HCT116 (cell line): ENCODE measurements at places on chromosomes 11 and 22.
A peak's percentile ranks its signal among the peaks of the same experiment; 100 is the strongest.

DNA sequence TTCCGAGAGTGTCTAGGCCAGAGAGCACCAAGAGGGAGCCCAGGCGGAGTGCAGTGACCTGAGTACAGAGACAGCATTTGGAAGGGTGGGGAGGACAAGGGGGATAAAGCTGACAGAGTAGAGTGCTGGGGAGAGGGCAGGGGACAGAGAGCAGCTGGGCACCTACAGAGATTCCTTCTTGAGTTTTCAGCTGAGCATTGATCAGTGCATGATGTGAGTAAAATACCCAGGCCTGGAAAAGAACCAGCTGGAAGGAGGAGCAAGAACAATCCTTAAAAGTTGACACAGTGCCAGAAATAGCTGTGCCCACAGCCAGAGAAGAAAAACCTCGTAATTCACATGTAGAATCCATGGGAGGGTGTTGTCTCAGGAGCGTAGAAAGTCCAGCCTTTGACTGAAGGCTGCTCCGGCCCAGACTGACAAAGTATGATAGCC is 33.9 kb upstream of the PANX2 start:
- H3K36me3 ChIP-seq = no peaks in the 10 kb centered on the region
- no peak overlapping the region for H3K4me3 ChIP-seq
- no peak overlapping the region for H3K27ac ChIP-seq
- DNase-seq = no peak

- H3K27me3 ChIP-seq = no peaks in the 10 kb centered on the region
- H3K4me1 ChIP-seq = no peaks in the 10 kb centered on the region
- H3K27ac ChIP-seq = no peak overlapping the region
- H3K4me3 ChIP-seq = no peak overlapping the region
- no peak for DNase-seq
Observed at GRCh38 chr11:127825183-127825582, 762.2 kb downstream of the ETS1 start.

DNA sequence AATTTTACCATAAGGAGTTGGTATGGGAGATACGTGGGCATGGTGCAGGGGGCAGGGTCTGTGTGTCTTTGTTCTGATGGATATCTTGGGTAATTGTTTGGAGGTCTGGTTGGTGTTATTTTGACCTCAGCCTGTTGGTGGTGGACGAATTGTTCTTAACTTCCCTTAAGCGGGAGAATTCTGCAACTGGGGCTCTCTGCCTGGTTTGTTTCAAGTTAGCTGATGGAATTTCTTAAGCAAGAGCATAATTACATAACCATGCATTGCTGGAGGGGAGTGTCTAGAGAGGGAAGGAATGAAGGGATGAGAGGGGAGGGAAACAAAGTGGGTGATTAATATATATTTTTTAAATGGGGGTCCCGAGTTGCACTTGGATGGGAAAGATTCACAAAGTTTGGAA is 908.5 kb upstream of the RAG2 start:
- H3K27ac ChIP-seq = no peak overlapping the region
- no peak overlapping the region for H3K4me3 ChIP-seq
- no peaks in the 10 kb centered on the region for H3K4me1 ChIP-seq
- H3K27me3 ChIP-seq = no peaks in the 10 kb centered on the region
- no peak for DNase-seq

- no peaks in the 10 kb centered on the region for H3K27me3 ChIP-seq
- no peak overlapping the region for H3K27ac ChIP-seq
Observed at GRCh38 chr22:19543970-19544708, 19.9 kb upstream of the CLDN5 start.

DNA sequence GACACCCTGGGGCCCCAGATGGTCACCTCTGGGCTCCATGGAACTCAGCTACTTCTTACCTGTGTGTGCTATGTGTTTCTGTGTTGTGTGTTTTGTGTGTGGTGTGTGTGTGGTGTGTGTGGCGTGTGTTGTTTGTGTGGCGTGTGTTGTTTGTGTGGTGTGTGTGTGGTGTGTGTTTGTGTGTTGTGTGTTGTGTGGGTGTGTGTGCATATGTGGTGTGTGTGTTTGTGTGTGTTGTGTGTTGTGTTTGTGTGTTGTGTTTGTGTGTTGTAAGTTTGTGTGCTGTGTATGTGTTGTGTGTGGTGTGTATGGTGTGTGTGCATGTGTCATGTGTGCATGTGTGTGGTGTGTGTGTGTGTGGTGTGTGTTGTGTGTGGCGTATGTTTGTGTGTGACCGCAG is 3.8 kb upstream of the WNT7B start:
- H3K36me3 ChIP-seq = no peaks in the 10 kb centered on the region
- no peak for DNase-seq
- H3K27ac ChIP-seq = no peak overlapping the region
- no peak overlapping the region for H3K4me3 ChIP-seq
- no peaks in the 10 kb centered on the region for H3K27me3 ChIP-seq

DNA sequence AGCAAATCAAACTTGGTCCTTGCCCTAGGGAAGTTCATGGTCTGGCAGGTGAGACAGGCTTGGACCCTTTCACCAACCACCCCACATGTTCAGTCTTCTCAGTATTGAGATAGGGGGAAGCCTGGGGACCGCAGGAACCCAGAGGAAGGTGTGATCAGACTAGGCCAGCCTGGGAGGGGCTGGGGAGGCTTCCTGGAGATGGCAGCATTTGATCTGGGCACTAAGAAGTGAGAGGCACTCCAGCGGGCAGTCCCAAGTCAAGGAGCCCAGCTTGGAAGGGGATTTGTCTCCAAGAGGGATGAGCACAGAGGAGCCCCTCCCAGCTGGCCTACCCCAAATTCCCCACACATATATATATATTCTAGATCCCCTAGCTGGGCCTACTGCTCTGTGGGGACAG is 5.4 kb downstream of the LRRC32 start:
- no peak overlapping the region for H3K27ac ChIP-seq
- H3K4me3 ChIP-seq = no peak overlapping the region
- no peaks in the 10 kb centered on the region for H3K36me3 ChIP-seq
- peaks cover 4% of the 10 kb centered on the region for H3K4me1 ChIP-seq
- no peak for DNase-seq

DNA sequence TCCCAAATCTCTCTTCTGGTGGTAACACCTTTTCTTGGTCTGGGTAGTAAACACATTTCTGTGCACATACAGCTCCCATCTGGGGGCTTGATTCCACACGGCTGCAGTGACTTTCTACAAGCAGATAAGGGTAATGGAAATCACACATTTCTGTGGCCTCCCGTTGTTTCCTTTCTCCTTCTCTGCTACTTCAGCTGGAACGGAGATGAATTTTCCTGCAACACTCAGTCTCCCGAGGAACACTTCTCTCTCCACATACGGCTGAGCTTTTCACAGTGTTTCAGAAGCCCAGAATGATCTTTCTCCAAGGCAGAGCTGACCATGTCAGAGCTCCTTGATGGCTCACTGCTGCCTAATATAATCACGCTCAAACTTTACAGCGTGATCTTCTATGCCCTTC is 364.3 kb upstream of the NARS2 start:
- H3K4me3 ChIP-seq = no peak overlapping the region
- no peaks in the 10 kb centered on the region for H3K4me1 ChIP-seq
- no peak for DNase-seq
- H3K27ac ChIP-seq = no peak overlapping the region

- no peaks in the 10 kb centered on the region for H3K27me3 ChIP-seq
- DNase-seq = no peak
- no peak overlapping the region for H3K27ac ChIP-seq
- H3K4me1 ChIP-seq = no peaks in the 10 kb centered on the region; the same call in 1 of the 2 replicates
- no peaks in the 10 kb centered on the region for H3K36me3 ChIP-seq
- H3K4me3 ChIP-seq = no peak overlapping the region
Observed at GRCh38 chr11:16814410-16815046, 76.1 kb downstream of the C11orf58 start.

GRCh38 chr11:121109471-121109870 is 8.4 kb downstream of the TECTA start:
- H3K4me1 ChIP-seq = 0 out of 2 replicates have a peak, but pooled peaks cover 3% of the 10 kb centered on the region
- DNase-seq = no peak
- no peaks in the 10 kb centered on the region for H3K36me3 ChIP-seq
- peaks cover 8% of the 10 kb centered on the region; the same call in 1 of the 2 replicates for H3K27me3 ChIP-seq

- no peak overlapping the region for H3K27ac ChIP-seq
- no peaks in the 10 kb centered on the region for H3K36me3 ChIP-seq
- no peak overlapping the region for H3K4me3 ChIP-seq
- no peaks in the 10 kb centered on the region for H3K27me3 ChIP-seq
- H3K4me1 ChIP-seq = peaks cover 21% of the 10 kb centered on the region
- no peak for DNase-seq
Observed at GRCh38 chr11:109936661-109937180, 156.5 kb upstream of the ZC3H12C start.

- no peak overlapping the region for H3K4me3 ChIP-seq
- no peak overlapping the region for H3K27ac ChIP-seq
- no peaks in the 10 kb centered on the region for H3K4me1 ChIP-seq
- H3K27me3 ChIP-seq = no peaks in the 10 kb centered on the region
Observed at GRCh38 chr11:127493330-127494022, 492.9 kb upstream of the KIRREL3 start.

GRCh38 chr11:105388006-105388405 is 221.9 kb upstream of the GRIA4 start:
- no peak for DNase-seq
- no peaks in the 10 kb centered on the region for H3K27me3 ChIP-seq
- no peak overlapping the region for H3K4me3 ChIP-seq
- no peaks in the 10 kb centered on the region for H3K36me3 ChIP-seq

DNA sequence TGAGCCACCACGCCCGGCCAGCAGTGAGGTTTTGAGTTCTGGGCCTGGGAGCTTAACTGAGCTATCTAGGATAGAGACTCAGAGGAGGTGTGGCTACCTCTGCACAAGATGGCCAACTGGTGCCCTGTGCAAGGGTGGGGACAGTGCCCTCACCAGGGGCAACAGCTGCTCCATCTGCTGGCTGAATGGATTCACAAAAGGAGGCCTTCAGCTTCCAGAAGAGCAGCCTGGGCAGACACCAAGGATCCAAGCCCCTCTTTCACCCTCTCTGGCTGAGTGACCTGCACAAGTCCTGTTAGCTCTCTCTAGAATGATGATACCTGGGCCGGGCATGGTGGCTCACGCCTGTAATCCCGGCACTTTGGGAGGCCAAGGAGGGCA is 33.5 kb upstream of the BAIAP2L2 start:
- H3K4me1 ChIP-seq = peaks cover 35% of the 10 kb centered on the region
- DNase-seq = peak; percentile 35
- H3K27me3 ChIP-seq = no peaks in the 10 kb centered on the region

DNA sequence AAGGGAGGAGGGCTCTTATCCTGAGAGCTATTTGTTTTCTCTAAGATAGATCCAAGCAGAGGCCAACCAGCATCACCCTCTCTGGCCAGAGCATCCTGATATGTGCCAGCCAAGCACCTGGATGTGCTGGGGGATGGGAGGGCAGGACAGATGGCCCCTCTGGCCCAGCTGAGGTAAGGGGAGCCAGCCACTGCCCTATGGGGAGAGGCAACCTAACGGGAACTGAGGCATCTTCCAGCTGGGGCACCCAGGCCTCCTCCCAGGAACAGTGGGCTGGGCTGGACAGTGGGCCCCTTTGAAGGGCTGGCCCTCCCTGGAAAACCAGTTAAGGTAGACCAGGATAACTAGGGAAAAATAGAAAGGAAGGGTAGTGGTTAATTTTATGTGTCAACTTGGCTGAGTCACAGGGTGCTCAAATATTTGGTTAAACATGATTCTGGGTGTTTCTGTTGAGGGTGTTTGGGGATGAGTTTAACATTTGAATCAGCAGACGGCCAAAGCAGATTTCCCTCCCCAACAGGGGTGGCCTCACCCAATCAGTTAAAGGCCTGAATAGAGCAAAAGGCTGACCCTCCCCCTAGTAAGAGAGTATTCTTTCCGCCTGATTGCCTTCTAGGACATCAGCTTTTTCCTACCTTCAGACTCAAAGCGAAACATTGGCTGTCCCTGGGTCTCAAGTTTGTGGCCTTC is 595.1 kb downstream of the BUD13 start:
- H3K4me1 ChIP-seq = no peaks in the 10 kb centered on the region
- peaks cover 7% of the 10 kb centered on the region; the same call in 1 of the 2 replicates for H3K27me3 ChIP-seq
- no peak overlapping the region for H3K4me3 ChIP-seq
- DNase-seq = no peak
- no peaks in the 10 kb centered on the region for H3K36me3 ChIP-seq
- H3K27ac ChIP-seq = no peak overlapping the region

DNA sequence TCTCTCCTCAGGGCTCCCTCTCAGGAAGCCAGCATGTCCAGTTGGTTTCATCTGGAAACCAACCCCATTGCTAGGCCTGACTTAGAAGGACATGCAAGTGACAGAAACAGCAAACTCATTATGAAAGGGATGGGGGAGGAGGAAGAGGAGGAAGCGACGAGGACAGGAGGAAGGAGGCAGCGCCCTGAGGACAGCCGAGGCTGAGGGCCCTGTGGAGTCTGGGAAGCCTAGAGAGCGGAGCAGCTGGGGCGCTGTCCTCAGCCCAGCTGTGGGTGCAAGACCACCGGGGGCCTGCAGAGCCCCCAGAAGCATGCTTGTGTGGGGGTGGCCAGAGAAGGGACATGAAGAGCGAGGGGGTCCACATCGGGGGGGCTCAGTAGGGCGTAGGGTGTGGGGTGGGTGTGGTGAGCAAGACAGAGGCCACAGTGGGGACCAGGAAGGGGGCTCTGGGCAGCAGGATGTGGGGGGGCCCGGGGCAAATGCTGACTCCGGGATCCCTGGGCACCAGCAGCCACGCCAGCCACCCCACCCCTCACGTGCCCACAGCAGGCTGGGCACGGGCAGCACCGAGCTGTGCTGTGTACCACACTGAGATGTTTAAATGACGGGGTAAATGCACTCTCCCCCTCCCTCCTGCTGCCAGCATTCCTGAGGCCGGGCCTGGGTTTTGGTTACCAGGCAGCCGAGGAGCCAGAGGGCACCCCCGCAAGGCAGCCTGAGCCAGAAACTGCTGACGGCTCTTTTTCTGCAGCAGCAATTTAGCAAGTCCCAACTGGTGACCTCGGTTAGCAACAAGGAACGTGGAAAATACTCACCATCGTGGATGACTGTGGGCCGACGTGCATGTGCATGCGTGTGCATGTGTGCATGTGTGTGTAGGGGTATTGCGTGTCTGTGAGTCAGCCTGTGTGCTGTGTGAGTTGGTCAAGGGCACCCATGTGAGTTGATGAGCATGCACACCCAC is 82.7 kb upstream of the LINC01488 start:
- H3K4me3 ChIP-seq = no peak overlapping the region
- no peak for DNase-seq

DNA sequence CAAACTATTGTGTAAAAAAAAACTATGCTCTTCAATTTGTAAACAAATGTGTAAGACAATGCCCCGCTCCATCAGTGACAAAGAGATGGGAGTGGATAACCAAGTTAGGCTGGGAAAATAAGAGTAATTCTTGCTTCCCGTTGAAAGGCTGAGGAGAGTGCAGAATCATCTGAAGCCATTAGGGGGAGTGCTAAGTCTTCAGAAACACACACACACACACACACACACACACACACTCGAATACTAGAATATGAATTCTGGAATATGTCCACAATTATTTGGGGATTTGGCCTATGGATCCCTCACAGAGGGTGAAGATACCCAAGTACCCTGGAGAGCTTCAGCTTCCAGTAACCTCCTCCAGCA is 27.8 kb upstream of the ROBO3 start:
- no peaks in the 10 kb centered on the region for H3K36me3 ChIP-seq
- peak; percentile 72 for DNase-seq
- no peak overlapping the region for H3K4me3 ChIP-seq
- H3K4me1 ChIP-seq = peaks cover 2% of the 10 kb centered on the region; the same call in 1 of the 2 replicates
- no peak overlapping the region for H3K27ac ChIP-seq
- 0 out of 2 replicates have a peak, but pooled peaks cover 13% of the 10 kb centered on the region for H3K27me3 ChIP-seq
